ENCODE measurements at places on chromosomes 5 and 9. TPM values are rescaled to one million over a fixed set of nuclear protein-coding genes. Genes with fewer than 3 reads are reported as not detected.

The PAPPA gene
- total RNA-seq: 0.20 TPM

The GHR gene
- total RNA-seq: 0.57 TPM

The TAF1L gene
- total RNA-seq: 0.02 TPM

DNA sequence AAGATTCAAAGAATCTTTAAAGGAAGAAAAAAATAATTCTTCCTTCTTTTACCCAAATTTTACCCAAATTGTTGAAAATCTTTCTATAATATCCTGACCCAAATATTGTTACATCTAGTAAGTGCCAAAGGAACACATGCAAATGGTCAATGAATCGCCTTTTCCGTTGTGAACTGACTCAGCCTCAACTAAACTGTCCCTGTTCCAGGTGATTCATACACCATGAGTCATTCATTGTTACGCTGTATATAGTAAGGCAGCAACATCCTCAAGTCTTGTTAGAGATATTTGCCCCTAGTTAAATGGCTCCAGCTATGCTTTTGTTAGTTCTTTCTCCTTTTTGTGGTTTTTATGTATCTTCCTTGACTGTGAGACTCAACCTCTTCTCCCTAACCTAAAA is 9.7 kb downstream of the PTGER4 start:
- DNase-seq: peak; percentile 98

GRCh38 chr5:143448518-143448917 is 45.0 kb upstream of the NR3C1 start:
- DNase-seq: no peak

- DNase-seq: no peak
Observed at GRCh38 chr5:149470942-149471341, 80.3 kb downstream of the CSNK1A1 start.

- peak; percentile 52 for DNase-seq
Observed at GRCh38 chr5:150154618-150155128, 972 bp downstream of the PDGFRB start.

DNA sequence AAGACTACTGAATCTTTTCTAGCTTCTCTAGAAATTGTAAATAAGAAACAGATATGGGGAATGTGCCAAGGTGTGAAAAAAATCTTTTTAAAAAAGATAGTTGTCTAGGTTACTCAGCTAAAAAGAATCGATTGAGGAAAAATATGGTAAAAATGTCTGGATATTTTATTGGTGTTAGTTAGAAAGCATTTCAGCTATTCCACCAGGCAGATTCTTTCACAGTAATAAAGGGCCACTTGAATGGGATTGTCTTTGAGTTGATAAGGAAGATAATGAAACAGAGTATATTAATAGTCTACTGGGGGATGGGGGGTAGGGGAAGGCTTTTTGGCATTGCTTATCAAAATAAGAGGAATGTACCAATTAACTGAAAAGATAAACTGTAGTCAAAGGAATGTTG is 51.9 kb downstream of the SLIT3 start:
- no peak for DNase-seq

DNA sequence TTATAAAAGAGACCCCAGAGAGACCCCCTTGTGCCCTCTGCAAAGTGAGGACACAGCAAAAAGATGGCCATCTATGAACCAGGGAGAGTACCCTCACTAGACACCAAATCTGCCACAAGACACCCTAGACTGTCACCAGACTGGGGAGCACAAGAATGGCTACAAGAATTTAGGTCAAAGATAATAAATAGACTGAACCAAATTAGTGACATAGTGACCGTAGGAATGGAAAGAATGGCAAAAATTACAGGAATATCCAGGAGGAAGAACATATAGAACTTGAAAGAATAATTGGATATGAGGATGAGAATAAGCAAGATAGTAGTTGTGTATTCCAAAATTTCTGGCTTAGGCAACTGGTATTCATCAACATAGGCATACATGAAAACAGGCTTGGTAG is 235.0 kb downstream of the NNT start:
- DNase-seq: no peak

GRCh38 chr5:39266442-39266841 is 47.1 kb upstream of the FYB1 start:
- DNase-seq: peak; percentile 75

DNA sequence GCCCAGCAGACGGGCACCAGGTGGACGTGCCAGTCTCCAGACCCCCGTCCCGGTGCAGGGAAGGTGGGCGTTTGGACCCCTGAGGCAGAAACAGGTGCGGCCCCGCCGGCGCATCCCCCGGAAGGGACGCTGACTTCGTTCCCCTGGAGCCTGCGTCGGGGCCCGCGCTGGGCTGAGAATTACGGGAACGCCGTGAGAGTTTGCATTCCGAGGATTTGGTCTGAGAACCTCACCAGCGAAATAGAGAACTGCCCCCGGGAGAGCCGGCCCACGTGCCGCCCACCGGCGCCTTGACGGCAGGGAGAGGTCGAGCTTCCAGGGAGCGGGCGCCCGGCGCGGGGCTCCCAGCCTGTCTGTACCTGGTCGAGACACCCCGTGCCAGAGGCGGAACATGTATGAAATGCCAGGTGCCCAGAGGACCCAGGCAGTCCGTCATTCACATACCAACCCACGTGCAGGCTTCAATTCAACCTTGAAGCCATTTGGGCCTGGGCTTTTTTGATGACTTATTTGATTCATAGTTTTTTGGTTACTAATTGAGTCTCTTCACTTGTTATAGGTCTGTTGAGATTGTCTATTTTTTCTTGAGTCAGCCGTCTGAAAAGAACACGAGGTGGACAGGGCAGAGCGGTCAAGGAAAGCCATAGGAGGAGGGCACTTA is 877 bp upstream of the CAMSAP1 start:
- no peak for DNase-seq

GRCh38 chr5:159178978-159179377 is 30.4 kb downstream of the RNF145 start:
- peak; percentile 89 for DNase-seq

DNA sequence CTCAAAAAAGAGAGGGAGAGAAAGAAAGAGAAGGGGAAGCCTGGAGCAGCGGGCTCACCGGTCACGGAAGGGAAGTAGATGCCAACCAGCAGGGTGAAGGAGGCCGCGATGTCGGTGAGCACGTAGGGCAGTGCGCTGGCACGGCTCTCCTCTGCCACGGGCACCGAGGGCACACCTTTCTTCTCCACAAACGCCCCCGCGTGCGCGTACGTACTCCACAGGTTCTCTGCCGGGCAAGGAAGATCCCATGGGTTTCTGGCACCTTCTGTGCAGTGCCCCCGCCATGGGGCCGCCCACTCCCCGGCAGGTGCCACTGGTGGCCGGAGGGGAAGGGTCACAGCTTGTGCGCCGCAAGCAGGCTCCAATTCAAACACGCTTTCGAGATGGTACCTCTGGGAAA is 30.3 kb downstream of the SLC12A7 start:
- no peak for DNase-seq

- no peak for DNase-seq
Observed at GRCh38 chr5:166127766-166128570, 2163.5 kb upstream of the WWC1 start.
